Caudate nucleus (tissue), 63 donors: ENCODE measurements at places on chromosomes 1 and 21.

GRCh38 chr1:69122373-69122772 is 445.3 kb upstream of the LRRC7 start:
- DNase-seq, result no peak

DNA sequence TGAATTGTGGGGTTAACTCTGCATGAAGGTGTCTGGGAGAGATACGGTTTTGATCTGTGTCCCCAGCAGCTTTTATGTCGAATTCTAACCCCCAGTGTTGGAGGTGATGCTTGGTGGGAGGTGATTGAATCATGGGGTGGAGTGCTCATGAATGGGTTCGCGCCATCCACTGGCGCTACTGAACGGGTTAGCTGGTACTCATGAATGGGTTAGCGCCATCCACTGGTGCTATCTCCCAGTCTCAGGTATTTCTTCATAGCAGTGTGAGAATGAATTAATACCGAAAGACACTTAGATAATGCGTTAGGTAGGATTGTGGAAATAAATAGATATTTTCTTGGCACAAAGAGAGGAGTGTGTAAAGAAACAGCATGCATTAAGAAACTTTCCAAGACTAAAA is 32.9 kb upstream of the CLDN8 start:
- DNase-seq, result no peak

DNA sequence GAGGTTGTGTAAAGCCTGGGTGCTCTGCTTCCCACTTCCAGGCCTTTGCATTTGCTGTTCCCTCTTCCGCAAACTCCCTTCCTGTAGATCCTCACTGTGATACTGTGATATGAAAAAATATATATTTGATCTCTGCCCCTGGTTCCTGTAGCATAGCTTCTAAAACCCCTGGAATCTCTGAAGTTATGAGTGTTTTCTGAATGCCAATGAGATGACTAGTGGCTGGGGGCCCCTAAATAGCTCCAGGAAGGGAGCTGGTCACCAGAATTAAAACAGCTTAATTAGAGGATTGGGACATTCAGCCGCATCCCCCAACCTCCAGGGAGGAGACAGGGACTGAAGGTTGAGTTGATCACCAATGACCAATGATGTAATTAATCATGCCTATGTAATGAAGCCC is 21.9 kb downstream of the DUSP10 start:
- no peak for DNase-seq

GRCh38 chr1:149844650-149845255 is 54.6 kb upstream of the BOLA1 start:
- no peak for DNase-seq

DNA sequence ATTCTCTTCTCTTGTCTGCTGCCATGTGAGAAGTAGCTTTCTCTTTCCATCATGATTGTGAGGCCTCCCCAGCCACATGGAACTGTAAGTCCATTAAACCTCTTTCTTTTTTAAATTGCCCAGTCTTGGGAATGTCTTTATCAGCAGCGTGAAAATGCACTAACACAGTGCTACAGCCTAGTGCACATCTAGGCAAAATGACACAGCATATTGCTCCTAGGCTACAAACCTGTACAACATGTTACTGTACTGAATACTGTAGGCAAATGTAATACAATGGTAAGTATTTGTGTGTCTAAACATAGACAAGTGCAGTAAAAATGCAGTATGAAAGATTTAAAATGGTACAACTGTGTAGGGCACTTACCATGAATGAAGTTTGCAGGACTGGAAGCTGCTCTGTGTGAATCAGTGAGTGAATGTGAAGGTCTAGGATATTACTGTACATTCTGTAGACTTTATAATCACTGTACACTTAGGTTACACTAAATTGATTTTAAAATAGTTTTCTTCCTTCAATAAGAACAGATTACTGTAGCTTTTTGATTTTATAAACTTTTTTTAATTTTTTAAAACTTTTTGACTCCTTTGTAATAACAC is 69.4 kb downstream of the RGS21 start:
- DNase-seq, result no peak

DNA sequence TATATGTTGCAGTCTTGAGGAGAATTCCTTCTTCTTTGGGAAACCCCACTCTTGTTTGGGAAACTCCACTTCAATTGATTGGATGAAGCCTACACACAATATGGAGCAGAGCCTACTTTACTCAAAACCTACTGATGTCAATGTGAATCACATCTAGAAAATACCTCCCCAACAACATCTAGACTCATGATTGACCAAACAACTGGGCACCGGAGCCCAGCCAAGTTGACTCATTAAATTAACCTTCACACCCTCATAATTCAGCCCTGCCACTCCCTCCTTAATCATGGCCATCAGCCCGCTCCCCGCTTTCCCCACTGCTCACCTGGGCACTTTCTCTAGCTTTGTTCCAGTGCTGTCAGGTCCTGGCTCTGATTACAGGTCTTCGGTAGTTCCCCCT is 208.1 kb upstream of the MAP1LC3C start:
- no peak for DNase-seq
